Activated CD4-positive, alpha-beta T cell treated with anti-CD3 and anti-CD28 coated beads, Interleukin-2, amount 50 U/mL, for 24 hours (primary cell): ENCODE measurements at places on chromosomes 1 and 21.

DNA sequence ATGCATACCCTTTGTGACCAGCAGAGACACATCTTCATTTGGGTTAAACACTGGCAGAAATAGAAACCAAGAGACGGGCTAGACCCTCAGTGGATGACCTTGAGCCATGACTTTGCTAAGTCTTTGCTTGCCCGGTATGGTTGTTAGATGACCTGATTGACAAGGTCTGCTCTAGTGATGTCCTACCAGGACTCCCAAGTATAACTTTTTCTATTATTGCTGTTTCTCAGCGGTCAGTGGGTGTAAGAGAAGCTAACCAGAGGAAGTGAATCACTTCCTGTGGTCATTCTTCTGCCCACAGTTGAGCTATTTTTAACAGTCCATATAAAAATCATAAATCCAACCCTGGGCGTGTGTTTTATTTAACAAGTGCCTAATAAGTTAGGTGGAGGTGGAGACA lies 126.2 kb upstream of the ETS2 start:
- DNase-seq = no peak

DNA sequence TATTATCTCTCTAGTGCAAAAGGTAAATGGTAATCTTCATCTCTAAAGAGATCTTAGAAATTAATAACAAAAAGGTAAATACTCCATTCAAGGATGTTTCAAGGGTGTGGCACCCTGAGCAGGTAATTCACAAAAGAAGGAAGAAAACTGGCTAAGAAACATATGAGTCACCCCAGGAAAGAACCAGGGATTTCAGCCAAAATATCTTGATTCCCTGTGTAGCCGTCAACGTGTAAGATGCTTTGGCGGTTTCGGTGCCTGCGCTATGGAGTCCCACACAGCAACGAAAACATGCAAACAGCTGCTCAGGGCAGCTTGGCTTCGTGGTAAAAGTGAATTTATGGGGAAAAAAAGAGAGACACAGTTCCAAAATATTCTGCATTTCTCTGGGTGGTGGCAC lies 3.7 kb downstream of the ITGB2 start:
- no peak for DNase-seq

- DNase-seq = no peak
These were observed 39.7 kb downstream of the NME7 start for GRCh38 chr1:169327875-169328274.

GRCh38 chr1:219904934-219905333 lies 23.4 kb downstream of the SLC30A10 start:
- no peak for DNase-seq

DNA sequence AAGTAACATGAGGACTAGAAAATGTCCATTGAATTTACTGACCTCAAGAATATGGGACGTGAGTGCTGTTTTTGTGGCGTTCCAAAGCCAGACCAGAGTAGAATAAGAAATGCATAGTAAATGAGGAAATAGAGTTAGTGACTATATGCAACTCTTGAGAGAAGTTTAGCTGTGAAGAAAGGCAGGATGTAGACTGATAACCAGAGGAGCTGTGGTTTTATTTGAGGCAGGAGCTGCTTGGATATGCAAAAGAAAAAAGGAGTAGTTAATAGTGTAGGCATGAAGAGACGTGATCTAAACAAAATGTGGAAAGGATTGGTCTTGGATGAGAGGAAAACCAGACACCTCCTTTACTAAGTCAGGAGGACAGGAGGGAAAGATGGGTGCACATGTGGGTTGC lies 28.2 kb downstream of the DNAH14 start:
- no peak for DNase-seq

DNA sequence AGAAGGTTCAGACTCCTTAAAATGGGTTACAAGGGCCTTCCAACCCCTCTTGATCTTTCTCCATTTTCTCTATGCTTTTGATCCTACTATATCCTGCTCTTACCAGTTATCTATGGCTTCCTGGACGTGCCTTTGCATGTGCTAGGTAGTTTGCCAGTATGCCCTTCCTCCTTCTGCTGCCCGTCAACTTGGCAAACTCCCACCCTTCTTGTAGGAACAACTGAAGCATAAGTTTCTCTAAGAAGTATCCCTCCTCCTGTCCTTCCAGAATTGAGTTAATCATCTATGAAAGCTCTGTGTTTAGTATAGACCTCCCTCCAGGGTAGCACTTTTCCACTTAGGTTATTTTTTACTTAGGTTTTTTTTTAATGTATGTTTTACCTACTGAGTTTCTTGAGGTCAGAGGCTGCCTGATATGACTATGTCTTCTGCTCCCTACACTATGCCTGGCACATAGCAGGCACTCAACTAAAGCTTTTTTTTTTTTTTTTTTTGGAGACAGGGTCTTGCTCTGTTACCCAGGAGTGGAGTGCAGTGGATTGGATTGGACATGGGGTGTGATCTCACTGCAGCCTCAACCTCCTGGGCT lies 10.0 kb upstream of the IGSF3 start:
- no peak for DNase-seq

DNA sequence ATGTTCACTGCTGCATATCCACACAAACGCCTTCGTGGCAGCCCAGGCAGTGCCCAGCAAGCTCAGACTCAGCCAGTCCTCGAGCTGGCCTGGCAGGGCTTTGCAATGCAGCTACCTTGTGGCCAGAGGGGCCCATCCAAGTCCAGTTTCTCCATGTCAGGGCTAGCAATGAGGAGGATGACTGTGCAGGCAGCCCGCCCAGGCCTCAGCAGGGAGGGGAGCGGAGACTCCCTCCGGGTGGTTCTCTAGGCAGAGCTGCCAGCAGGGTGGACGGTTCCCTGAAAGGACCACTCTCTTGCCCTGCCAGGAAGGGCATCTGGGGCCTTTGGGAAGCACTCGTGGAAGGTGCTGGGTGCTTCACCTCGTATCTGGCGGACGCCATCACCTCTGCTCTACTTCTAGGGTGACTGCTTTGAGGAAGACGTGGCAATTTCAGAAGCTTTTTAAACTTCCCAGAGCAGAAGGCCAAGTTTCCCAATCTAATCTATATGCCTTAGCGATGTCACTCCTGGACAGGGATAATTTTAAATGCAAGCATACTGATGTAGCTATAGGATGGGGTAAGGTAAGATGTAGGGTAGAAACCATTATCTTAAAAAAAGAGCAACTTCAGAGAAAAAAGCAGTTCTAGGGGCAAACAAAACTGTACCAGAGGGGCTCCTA lies 56.2 kb downstream of the RUNX1 start:
- no peak for DNase-seq

GRCh38 chr1:200453553-200453905 lies 43.7 kb upstream of the ZNF281 start:
- DNase-seq = no peak

- no peak for DNase-seq
These were observed 172.7 kb downstream of the CRB1 start for GRCh38 chr1:197440715-197441114.

- no peak for DNase-seq
These were observed 15.0 kb upstream of the CDC42 start for GRCh38 chr1:22037520-22037919.

GRCh38 chr1:3671371-3672180 lies 19.3 kb downstream of the TP73 start:
- no peak for DNase-seq

GRCh38 chr1:89866568-89866967 lies 45.7 kb downstream of the LRRC8D start:
- DNase-seq = no peak
